Activated CD4-positive, alpha-beta T cell treated with anti-CD3 and anti-CD28 coated beads, Interleukin-2, amount 50 U/mL, for 48 hours (primary cell): ENCODE measurements at places on chromosomes 1 and 21.

- no peak for DNase-seq
Observed at GRCh38 chr1:151990058-151990855, 3.4 kb downstream of the S100A10 start.

GRCh38 chr1:87650306-87650705, 321.6 kb downstream of the LMO4 start:
- no peak for DNase-seq

- no peak for DNase-seq
Observed at GRCh38 chr1:150543500-150544143, 5.6 kb upstream of the ADAMTSL4 start.

- DNase-seq: no peak
Observed at GRCh38 chr1:89516055-89516454, 8.6 kb upstream of the LRRC8B start.

- no peak for DNase-seq
Observed at GRCh38 chr1:91613595-91613994, 112.9 kb downstream of the CDC7 start.

- no peak for DNase-seq
Observed at GRCh38 chr1:117105722-117106121, 15.8 kb downstream of the TRIM45 start.

- no peak for DNase-seq
Observed at GRCh38 chr21:41752231-41752681, 14.6 kb downstream of the RIPK4 start.

DNA sequence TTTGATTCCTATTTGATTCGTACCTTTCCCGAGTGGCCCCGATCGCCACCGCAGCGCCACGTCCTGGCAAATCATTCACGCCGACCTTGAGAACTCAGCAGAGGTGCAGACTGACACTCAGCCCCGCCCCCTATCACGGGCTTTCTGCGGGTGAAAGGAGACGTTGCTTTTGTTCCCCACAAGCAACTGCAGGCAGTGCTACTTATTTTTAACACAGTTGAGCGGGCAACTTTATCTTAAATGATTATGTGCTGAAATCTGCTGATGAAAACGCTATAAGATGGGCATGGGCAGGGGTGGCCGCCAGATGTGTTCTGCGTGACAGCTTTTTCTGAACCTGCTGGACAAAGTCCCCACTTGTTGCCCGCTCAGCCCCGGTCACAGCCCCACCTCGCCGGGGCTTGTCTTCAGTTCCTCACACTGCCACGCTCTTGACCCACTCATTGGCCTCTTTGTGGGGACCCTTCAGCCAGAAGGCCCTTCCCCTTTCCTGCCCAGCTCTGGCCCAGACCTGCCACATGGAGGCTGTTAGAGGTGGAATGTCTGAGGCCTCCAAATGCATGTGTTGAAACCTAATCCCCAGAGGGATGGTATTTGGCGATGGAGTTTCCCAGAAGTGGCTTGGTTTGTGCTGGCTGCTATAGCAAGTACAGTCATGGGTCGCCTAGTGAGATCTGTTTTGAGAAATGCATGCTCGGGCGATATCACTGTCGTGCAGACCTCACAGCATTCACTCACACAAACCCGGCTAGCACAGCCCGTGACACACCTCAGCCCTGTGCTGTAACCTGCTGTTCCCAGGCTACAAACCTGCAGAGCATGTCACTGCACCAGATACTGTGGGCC, 15.7 kb upstream of the PDXK start:
- DNase-seq: no peak

GRCh38 chr1:30129001-30129408, 594.4 kb downstream of the MATN1 start:
- no peak for DNase-seq

- DNase-seq: no peak
Observed at GRCh38 chr1:41564741-41565475, 80.4 kb upstream of the EDN2 start.

DNA sequence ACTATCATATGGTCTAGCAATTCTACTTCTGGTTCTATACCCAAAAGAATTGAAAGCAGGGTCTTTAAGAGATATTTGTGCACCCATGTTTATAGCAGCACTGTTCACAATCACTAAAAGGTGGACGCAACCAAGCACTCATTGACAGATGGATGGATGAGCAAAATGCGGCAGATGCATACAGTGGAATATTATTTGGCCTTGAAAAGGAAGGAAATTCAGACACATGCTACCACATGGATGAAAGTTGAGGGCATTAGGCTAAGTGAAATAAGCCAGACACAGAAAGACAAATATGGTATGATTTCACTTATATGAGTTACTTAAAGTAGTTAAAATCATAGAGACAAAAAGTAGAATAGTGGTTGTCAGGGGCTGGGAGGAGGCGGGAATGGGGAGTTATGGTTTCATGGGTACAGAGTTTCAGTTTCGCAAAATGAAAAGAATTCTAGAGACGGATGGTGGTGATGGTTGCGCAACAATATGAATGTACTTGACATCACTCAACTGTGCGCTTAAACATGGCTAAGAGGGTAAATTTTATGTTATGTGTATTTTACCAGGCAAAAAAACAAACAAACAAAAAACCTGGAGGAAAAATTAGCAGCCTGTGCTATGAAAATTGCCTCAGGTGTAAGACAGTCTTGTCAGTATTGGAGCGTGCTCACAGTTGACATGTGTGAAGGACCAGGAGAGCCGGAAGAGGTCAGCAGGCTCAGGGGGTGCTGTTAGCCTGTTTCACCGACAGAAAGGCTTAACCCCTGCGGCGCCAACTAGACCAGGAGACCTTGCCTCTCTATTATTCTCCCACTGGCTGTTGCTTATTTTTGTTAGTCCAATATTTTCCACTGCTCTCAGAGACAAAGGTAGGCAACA, 26.5 kb downstream of the CD247 start:
- no peak for DNase-seq

GRCh38 chr21:37338671-37339551, 27.7 kb upstream of the DYRK1A start:
- DNase-seq: no peak

GRCh38 chr21:32946654-32947053, 79.1 kb upstream of the OLIG2 start:
- no peak for DNase-seq

GRCh38 chr1:61426254-61426653, 298.7 kb downstream of the TM2D1 start:
- DNase-seq: no peak

GRCh38 chr1:15902882-15903281, 55.4 kb downstream of the SPEN start:
- no peak for DNase-seq

GRCh38 chr1:91148641-91149069, 126.8 kb upstream of the ZNF644 start:
- DNase-seq: no peak

DNA sequence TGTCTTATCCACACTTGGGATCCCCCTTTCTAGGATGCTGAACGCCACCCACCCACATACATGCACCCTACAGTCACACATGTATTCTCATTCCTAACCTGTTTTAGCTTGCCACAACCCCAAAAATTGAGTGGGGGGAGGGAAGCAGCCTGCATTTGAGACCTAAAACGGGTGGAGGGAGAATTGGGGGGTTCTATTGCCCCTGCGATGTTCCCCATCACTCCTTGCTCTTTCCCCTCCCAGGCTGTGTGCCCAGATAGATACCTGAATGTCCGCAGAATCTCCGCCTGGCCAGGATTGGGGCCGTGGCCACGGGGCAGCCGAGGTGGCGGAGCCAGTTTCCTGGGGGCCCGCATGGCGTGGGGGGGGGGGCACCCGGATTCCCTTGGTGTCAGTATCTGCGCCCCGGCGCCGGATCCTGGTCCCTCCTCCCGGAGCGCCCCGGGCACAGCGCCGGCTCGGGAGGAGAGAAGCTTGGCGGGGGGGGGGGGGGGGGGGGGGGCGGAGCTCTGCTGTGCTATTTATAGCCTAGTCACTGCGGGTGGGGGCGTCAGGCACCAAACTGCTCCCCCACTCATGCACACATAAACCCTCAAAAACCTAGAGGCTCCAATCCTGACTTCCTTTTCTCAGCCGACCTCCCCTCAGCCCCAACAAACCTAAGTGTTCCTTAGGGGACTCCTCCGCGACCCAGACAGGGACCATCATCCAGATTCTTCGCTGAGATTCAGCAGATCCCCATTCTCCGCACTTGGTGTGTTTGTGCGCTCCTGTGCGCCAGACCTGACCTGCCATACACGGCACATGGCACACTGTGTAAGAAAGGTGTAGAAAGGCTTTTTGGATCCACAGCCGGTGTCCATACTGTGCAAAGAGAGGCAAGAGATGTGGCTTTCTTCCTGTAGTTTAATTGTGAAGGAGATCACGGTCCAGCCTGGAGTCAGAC, 1.9 kb downstream of the ANKRD34A start:
- DNase-seq: peak; percentile 53

DNA sequence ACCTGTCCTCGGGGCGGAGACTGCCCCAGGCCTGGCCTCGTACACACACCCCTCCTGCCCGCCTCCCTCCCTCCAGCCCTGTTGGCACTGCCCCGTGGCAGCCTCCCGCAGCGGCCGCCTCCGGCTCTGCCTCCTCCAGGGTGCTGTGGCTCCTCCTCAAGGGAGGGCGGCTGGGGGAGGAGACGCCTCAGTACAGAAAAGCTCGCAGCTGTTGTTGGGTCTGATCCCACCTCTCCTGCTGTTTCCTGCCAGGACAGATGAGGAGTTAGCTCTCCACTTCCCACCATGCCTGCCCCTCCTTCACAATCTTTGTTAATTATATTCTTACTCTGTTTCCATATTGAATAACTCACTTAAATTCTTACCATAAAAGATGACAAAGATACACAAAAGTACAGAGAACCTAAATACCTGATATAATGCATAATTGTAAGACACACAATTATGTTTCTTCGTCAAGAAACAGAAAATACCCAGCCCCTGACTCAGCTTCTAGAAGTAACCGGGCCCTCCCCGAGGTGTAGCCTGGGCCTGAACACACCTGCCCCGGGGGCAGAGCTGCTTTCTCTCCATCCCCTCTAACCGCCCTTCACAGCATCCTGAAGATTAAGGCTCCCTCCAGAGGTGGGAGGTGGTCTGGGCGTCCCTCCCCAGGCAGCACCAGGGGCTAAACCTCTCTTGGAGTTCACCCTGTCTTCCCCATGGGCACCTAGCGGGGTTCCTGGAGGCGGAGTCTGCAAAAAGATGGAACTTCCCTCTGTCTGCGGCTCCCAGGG, 30.6 kb upstream of the COL6A1 start:
- DNase-seq: no peak

DNA sequence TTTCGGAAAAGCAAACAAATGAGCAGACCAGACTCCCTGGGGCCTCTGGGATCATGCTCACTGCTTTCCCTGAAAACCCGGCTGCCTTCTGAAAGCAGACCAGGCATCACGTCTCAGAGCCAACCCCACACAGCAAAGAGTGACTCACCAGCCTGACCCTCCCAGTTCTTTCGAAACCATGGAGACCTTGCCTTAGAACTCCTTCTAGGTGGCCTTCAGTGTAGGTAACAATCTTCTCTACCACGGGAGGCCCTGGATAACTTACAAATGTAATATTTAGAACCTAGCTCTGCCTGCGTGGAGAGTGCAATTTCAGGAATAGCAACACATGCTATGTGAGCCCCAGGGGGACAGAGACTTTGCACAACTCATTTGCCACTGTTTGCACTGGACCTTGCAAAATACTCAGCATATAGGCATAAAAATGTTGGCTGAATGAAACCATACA, 105.2 kb downstream of the SUSD4 start:
- no peak for DNase-seq

- no peak for DNase-seq
Observed at GRCh38 chr21:43861706-43862105, 3.3 kb upstream of the AGPAT3 start.

- DNase-seq: no peak
Observed at GRCh38 chr1:220283625-220284024, 11.4 kb upstream of the RAB3GAP2 start.

DNA sequence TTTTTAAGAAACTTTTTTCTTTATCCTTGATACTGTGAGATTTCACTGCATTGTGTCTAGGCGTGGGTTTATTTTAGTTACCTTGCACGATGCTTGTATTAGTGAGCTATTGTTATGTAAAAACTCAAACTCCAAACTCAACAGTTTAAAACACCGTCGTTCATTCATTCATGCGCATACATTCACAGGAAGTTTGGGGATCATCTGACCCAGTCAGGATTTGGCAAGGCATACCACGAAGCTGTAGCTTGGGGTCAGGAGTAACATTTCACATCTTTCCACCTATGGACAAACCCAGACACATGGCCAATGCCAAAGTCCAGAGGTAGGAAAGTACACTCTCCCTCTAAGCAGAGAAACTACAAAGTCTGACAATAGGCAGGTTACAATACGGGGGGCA, 324.6 kb upstream of the CHRM3 start:
- DNase-seq: no peak

GRCh38 chr1:66352792-66353191, 181.2 kb upstream of the SGIP1 start:
- no peak for DNase-seq

DNA sequence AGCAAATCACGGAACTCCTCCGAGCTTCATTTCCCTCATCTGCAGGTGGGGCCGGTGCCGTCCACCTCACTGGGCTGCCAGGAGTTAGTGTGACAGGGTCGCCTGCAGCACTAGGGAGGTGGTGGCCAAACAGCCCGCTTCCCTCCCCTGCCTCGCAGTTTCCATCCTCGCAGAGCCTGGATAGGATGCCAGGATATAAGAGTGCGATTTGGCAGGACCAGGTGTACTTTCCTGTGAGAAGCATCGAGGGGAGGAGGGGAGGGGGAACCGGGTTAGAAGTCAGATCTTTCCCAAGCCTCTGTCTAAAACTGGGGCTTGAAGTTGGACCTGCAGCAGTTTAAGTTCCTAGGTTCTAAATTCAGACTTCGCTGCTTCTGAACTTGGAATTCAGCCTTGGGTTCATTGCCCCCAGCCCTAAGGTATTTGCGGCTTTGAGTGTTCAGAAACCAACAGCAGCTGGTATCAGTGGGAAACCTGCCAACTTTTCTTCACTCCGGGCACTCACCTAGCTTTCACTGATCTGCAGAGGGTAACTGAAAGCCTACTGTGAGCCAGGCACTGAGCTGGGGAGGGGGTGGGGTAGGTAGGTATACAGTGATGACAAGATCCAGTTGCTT, 1.7 kb upstream of the JUN start:
- DNase-seq: no peak

DNA sequence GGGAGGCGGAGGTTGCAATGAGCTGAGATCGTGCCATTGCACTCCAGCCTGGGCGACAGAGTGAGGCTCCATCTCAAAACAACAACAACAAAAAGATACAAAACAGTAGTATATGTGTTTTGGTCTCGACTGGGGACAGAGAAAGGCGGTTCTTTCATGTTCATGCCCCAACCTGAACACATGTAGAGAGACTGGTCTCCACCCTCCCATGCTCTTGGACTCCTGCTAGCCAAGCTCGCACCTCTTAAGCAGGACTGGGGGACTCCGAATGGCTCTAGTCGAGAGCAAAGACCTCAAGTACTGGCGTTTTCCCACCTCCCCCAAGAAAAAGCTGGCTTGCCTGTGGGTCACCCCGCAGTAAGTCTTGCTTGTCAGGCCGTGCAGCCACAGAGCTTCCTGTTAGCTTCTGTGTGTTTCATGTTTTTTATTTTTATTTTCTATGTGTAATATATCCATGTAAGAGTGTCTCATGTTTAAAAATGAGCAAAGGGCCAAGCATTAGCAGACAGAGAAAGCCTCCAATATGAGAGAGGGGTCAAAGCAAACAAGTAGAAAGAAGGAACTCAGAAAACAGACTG, 91.6 kb downstream of the SCCPDH start:
- no peak for DNase-seq
